Foreskin keratinocyte (primary cell): ENCODE measurements at places on chromosomes 2 and 18.

- no peak for DNase-seq
Measured at GRCh38 chr2:235806986-235807750, 313.3 kb downstream of the AGAP1 start.

DNA sequence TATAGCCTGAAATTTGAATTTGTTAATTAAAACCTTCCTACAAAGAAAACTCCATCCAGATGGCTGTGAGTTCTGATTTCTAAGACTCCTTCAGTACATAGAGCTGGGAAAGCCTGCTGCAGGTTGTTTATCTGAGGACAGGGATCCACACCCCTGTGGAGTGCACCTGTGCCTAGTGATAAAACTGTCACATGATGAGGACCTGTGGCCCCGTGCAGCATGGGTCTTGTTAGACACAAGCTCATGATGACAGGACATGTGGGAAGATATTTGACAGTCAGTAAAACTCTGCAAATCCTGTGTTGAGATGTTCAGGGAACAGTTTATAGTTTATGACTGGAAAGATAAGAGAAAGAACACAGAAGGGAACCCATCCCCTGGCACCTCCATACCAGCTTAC, 133.2 kb upstream of the TMEM18 start:
- no peak for DNase-seq

DNA sequence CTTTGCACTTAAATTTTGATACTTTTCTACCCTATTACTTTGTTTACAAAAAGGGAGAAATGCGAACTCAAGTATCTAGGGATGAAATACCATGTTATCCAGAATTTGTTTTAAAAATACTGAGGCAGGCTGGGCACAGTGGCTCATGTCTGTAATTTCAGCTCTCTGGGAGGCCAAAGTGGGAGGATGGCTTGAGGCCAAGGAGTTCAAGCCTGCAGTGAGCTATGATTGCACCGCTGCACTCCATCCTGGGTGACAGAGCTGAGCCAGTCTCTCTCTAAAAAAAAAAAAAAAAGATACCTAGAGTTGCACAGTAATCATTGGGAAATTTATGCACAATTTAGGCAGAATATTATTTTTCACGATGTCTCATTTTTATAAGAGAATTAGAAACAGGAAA, 12.4 kb upstream of the VAPA start:
- no peak for DNase-seq

DNA sequence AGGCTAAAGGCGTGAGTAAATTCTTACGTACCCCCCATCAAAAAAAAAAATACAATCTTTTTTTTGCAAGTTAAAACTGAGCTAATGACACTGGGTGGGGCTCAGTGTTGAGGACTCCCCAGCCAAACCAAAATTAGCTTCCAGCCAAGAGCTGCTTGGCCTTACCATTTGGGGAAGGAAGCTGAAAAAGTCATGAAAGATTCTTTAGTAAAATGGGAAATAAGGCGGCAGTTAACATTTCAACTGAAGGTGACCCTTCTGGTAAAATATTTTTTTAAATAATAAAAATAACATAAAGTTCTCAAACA, 16.4 kb downstream of the SMAD7 start:
- DNase-seq: no peak

DNA sequence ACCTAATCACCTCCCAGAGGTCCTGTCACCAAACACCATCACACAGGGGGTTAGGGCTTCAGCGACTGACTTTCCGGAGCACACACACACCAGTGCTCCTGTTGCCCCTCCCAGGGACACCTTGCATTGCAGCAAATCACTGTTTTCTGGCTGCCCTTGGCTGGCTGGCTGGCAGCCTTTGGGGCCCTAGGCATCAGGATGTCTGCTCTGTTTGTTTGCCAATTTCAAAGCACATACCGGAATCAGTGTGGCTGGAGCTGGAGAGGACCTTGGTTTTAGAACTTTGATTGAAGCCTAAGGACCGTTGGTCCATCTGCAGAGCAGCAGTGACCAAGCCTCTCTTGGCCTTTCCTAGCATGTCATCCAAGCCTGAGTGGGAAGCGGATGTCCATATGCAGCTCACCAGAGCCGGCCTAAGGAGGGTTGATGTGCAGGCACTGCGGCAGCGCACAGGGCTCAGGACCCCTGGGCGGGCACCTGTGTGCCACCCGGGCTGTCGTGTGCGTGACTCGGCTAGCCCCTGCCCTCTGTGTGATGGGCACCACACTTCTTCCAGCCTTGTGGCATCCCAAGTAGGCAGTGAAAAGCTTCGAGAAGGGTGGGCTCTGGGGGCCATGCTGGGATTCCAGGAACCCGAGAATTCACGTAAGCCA, 62.1 kb downstream of the GBX2 start:
- DNase-seq: no peak

GRCh38 chr2:147006736-147007141, 838.1 kb upstream of the ACVR2A start:
- no peak for DNase-seq

DNA sequence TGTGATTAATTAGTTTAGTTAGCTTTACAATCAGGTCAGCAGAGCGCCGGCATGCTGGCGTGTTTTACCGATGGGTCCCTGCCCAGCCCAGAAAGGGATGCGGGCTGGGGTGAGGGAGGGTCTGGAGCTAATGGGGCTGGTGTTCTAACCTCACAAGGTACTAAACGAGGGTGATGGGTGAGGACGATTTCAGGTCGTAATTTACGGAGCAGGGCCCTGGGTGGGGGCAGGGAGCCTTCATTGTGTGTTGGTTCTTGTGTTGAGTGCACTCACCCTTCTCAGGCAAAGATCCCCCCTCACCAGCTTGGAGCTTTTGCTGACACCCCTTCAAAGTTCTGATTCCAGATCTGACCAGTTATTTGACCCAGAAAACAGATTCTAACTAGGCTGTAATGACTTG, 39.5 kb downstream of the PTGR3 start:
- no peak for DNase-seq

DNA sequence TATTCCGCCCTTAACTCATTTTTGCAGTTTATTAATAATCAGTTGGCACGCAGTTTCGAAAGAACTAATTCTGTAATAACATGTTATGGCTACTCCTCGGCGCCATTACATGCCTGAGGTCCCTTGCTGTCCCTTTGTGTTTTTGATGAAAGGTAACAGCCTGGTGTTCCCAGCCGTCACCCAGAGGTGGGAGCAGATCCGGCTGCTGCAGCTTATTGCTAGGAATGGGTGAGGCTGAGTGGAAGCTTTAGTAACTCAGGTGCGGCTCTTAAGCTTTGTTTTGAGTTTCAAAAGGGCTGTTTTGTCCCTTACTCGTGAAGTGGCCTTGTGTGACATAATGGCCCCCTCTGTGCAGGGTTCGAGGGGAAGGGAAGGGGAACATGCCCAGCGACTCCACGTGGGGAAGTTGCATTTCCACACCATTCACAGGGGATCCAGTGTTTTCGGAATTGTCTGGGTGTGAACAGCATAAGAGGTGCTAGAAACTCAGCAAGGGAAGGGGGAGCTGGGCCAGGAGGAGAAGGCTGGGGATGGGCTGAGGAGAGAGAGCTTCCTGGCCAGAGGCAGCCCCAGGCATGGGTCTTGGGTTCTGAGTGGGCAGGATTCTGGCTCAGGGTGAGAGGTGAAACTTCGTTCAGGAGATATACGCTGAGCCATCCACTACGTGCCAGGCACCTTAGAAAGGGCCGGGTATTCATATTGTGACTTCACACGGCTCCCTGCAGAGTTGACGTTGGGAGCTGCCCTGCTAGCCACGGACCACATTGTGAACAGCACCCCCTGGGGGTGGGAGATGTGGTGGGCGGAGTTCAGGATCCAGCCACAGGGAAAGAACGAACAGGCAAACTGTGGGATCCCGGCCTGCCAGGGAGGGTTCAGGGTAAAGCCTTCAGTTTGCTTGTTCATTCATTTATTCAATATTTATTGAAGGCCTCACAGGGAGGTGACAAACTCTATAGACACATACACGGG, 84.4 kb downstream of the TGOLN2 start:
- no peak for DNase-seq

- no peak for DNase-seq
Measured at GRCh38 chr2:20524412-20525040, 77.7 kb downstream of the RHOB start.
